ENCODE measurements at places on chromosomes 3 and 15.

GRCh38 chr3:43365601-43366305, 79.4 kb downstream of the SNRK start:
- no peak for DNase-seq

DNA sequence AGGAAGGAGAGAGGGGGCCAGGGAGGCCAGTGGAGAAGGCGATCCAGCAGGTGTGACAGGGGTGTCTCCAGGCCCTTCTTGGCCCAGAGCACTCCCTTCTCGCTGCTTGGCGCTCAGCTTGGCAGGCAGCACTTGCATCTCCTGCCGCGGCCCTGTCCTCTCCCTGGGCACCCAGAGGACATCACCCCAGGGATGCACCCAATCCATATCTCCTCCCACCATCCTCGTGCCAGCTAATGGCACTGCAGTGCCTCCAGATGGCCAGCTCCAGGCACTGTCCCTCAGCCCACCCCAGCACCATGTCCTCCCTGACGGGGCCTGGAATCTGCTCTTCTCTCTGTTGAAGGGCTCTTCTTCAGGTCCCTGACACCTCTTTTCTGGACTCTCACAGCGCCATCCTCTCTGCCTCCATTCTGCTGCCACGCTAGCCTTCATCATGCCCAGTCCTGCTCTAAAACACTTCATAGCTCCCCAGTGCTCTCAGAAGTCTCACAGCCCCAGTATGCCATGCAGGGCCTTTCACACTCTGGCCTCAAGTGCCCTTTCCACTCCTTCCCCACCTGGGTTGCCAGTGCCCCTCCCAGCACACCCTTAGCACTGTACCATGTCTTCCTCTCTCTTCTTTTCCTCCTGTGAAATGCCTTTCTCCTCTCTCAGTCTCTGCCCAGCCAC, 106.8 kb upstream of the SLC6A11 start:
- no peak for DNase-seq

- DNase-seq: no peak
These were observed 64.7 kb downstream of the ATP2B2 start for GRCh38 chr3:10440684-10441083.

- no peak for DNase-seq
These were observed 29.5 kb upstream of the FAM3D start for GRCh38 chr3:58696093-58696492.

GRCh38 chr3:70000028-70000410, 486 bp downstream of the SAMMSON start:
- DNase-seq: no peak

Measured in stimulated activated CD8-positive, alpha-beta memory T cell treated with anti-CD3 and anti-CD28 coated beads, Interleukin-15, amount 100 ng/mL, for 4 hours (primary cell).